ENCODE measurements at places on chromosomes 13 and 19.

GRCh38 chr13:54029226-54029625 is 1000.6 kb downstream of the OLFM4 start:
- no peak for DNase-seq

DNA sequence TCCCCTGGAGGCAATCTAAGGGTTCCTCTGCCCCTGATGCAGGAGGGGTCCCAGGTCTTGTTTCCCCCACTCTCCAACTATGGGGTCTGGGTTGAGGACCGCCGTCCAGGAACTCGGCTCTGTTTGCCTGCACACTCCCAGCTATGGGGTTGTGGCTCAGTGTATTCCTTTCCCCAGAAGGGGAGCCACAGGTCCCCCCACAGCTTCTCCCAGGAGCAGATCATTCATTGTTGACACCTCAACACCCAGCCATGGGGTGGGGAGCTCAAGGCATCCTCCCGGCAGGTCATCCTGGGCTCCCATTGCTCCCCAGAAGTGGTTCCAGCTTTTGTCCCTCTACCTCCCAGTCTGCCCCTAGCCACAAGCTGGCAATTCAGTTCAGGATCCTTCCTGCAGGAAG is 975 bp downstream of the ZNF358 start:
- DNase-seq: no peak

DNA sequence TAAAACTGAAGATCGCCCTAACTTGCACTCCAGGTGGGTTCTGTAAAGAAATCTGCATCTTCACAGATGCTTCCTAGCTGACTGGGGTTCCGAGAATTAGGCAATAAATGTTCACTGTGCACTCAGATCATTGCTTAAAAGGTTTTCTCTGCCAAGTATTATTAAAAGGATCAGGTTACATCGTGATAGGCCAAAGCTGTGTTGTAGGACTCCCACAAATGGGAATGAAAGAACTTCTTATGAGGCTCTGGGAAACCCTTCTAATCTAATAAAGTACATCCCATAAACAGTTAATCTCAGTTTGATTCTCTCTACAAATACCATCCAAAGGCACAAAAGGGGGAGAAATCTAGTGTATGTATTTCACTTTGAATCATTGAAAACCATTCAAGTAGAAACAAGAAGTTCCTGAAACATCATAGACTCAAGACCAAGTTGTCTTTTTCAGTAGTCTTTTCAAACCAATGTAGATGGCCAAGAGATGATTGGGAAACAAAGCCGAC is 7.1 kb upstream of the POU4F1 start:
- DNase-seq: no peak

- no peak for DNase-seq
Measured at GRCh38 chr19:48490981-48491792, 20.4 kb downstream of the LMTK3 start.

DNA sequence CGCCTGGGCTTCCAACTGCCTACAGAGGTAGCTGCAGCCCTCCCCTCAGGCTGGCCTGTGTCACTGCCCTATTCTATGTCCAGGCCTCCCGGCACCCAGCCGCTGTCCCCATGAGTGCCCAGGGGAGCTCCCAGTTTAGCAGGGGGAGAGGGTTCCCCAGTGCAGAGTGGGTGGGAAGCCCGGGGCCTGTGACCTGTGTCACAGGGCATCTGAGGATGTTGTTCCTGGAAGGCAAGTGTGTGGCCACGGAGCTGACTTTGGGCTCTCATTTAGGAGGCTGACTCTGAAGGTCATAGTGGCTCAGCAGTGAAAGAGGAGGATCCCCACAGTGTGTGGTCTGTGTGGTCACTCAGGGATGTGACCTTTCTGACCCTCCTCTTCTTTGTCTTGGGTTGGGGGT is 25.1 kb downstream of the PPP1R37 start:
- no peak for DNase-seq

- no peak for DNase-seq
Measured at GRCh38 chr19:16824658-16825311, 4.4 kb upstream of the SIN3B start.

GRCh38 chr19:41456342-41456918 is 13.5 kb downstream of the ERICH4 start:
- no peak for DNase-seq

DNA sequence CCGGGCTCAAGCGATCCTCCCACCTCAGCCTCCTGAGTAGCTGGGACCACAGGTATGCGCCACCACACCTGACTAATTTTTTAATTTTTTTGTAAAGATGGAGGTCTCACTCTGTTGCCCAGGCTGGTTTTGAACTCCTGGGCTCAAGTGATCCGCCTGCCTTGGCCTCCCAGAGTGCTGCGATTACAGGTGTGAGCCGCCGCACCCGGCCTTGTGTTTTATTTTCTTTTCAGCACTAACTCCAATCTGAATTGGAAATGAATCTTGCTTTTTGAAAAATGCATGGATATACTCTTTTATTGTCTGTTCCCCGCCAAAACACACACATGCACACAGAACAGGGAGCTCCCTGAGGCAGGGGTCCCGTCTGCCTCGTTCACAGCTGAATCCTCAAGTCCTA is 1.3 kb upstream of the ISOC2 start:
- DNase-seq: no peak

- no peak for DNase-seq
Measured at GRCh38 chr13:69450245-69450644, 657.4 kb upstream of the ATXN8OS start.

GRCh38 chr19:17104679-17105078 is 29.1 kb downstream of the MYO9B start:
- no peak for DNase-seq

DNA sequence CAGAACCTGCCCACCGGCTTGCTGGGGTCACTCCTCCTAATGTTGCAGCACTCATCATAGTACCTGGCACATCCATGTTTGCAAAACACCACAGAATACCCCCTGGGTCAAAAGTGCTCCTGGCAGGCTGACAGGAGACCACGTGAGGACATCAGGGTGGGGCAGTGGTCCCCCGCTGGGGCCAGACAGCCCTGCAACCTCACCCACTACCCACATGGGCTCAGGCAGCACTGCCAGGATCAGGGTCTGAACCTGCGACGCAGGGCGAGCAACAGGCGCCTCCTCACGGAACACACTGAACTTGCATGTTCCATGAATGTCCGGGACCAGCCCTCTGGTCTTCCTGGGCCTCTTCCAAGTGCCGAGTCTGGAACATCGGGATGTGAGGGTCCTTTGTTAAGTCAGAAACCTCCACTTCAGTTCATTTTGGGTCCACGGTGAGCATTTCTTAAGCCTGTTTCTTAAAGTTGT is 1.4 kb upstream of the SLC7A9 start:
- no peak for DNase-seq

DNA sequence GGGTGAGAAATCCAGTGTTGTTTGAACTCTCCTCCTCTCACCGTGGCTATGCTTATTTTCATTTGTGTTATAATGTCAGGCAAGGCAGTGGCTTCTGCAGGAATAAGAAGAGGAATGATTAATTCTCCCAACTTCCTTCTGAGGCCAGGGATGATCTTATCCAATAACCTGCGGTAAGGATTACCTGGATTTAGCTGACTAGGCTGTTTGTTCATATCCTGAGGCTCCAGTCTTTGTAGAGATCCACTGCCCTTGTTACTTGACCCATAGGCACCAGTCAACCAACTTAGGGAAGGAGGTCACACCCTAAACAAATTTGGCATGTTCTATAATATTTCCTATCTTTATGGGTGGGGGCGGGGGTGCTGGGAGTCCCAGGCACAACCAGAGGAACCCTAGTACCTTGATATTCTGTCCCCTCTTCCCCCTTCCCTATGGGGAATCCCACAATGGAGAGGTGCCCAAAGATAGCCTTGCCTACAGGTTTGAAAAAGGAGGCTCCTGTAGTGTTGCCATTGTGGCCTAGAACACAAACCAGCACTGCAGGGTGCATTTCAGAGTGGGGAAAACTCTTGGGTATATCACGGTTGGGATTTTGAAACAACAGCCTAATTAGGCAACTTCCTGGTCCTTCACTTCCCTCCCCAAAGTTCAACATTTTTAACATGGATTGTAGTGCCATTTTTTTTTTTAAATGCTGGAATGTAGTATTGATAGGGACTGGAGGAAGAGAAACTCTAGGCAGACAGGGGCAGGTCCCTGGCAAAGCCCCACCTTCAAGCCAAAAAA is 977.5 kb upstream of the SPRY2 start:
- no peak for DNase-seq

- no peak for DNase-seq
Measured at GRCh38 chr13:20360835-20361412, 128.8 kb upstream of the GJB6 start.

DNA sequence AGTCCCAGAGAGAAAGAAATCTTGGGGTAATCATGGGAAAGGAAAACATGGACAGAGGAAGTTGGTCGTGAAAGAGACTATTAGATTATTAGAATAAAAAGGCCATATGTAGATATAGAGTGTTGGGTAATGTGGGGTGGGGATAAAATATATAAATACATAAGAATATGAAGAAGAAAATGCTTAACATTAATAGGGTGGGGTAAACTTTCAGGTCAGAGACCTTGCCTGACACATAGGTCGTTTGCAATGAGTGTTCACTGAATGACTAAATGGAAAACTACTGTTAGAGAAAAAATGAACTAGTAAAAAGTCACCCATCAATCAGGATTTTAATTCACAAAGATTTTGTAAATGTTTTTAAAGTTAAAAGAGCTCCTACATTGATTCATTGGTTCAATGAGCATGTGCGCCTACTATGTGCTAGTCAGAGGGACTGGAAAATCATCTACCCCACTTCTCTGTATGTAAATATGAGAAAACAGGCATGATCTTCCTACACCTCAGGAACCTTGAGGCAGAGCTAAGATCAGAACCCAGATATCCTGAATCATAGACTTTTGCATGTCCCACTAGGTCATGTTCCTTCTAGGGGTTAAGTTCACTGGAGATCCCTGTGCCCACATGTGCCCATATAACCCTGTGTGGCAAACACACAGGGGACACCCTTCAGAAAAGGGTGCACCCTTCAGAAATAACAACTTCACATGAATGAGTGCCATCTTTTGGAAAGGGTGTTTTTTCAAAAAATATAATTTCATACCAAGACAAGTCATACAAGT is 24.6 kb upstream of the KLF12 start:
- no peak for DNase-seq

DNA sequence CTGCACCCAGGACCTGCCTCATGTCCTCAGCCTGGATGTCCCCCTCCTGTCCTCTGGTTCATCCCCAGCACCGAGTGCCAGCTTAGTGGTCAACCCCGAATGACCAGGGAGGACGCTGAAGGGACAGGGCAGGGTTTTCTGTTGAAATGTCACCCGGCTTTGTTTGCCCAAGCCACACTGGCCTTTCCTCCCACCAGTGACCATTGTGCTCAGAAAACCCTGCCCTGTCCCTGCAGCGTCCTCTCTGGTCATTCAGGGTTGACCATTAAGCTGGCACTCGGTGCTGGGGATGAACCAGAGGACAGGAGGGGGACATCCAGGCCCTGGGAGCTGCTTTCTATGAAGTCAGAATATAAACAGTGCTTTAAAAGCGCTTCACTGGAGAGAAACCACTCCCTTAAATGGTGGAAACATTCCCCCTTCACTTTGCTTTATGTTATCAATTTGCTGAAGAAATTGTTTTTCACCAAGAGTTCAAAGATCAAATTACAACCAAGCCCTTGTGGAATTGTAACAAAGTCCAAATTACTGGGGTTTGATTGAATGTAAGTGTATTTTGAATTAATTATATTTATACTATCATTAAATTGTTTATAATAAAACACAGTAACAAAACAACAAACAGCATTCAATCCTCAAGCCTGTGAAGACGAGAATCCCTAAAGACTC is 21.4 kb downstream of the CARS2 start:
- no peak for DNase-seq

- DNase-seq: no peak
Measured at GRCh38 chr13:110731072-110731471, 17.6 kb downstream of the ING1 start.

GRCh38 chr19:14542711-14543328 is 13.4 kb downstream of the TECR start:
- peak; percentile 32 for DNase-seq

DNA sequence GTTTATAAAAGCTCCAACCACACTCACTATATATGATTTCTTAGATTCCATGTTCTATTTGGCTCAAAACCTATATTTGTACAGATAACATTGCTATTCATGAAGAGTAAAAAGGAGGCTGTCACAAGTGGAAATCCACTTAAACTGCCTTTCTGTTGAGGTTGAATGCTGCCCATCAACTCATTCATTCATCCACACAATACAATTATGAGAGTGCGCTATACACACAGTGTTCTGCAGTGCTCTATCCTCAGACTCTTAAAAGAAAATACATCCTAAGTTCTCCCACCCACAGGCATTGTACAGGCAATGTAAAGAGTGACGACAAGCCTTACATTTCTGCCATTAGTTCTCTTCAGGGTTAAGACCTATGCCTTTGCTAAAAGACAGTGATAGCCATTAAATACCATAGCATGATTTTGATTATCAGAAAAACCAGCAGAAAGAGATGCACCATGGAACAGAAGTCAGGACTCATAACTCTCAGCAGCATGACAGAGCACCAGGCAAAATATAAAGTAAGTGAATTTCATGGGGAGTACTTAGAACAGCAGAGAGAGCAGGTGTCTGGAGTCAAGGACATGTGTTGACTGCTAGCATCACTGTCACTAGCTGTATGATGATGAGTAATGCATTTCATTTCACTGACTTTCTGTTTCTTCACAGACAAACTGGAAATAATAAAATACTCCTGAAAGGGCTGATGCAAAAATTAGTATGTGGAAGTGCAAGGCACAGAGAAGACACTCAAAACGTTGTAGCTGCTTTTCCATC is 218.0 kb downstream of the RBM26 start:
- no peak for DNase-seq

DNA sequence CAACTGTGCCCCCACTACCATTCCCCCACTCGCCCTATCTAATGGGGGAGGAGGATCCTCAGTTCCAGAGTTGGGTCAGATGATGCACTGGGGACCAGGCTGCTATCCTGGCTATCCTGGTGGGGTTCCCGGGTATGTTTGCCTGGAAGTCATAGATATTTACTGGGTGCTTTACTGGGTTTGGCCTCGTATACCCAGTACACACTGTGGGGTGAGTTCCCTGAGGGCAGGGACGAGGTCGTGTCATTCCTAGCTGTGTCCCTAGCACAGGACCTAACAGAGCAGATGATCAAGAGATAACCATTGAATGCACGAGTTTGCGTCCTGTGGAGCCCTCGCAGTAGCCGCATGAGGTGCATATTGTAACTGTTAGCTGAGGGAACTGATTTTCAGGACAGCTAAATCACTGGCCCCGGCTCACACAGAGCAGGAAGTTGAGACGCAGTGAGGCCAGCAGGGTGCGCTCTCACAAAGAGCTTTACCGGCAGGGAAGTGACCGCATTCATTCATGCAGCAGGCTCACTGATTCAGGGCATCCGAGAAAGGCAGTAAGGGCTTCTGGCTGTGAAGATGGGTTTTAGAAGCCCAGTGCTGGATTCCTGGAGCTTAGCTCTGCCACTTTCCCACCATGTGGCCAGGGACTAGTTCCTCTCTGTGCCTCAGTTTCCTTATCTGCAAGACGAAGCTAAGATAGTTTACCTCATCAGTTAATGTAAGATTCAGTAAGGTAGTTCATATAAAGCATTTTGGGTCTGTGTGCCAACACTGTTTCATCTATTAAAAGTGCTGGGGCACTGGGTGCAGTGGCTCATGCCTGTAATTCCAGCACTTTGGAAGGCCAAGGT is 6.0 kb downstream of the RUVBL2 start:
- no peak for DNase-seq

Data from midbrain (tissue), 1 donor.